ENCODE measurements at places on chromosomes 2 and 18.

DNA sequence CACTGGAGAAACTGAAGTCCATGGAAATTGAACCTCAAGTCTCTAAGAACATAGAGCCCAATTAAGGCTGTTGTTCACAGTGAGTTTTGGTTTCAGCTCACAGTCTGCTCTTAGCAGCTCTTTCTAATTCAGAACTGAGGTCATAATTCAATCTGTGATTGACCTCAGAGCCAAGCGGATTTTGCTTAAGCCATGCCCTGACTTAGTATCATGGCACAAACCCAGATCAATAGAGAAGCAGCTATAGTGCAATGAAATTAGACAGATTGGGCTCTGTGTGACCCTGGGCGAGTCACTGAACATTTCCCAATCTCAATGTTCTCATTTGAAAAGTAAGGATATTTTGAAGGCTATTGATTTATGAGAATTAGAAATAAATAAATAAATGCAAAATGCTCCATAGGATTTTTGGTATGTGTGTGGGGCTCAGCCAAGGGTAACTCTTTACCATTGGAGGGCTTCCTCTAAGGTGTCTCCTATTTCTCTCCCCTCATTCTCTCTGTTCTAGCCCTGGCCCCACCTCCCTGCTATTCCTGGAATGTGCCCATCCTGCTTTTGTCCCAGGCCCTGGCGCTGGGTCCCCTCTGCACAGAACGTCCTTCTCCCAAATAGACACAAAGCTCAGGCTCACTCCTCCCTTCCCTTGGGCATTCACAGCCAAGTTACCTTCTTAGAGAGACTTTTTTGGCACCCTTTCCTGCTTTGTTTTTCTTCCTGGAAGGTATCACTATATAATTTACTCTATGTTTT is 239.6 kb downstream of the LPIN1 start:
- DNase-seq = no peak

DNA sequence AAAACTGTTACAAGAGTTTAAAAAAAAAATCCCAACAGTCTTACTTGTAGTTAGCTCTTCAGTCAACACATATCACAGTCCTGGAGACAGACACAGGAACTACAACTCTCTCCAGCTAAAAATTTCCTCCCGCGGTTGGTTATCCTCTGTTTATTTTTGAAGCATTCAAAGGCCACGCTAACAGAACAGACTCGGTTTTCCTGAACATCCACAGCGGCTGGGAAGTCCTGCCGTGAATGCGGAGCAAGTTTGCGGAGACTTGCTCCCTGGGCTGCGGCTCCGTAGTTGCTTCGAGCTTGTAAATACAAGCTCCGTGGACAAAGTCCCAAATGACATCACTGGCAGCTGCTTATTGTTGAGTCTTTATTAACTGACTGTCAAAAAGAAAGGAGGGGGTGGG is at the start of gene NCKAP5:
NCKAP5 (minus strand) TSS at position 292 of the 400 bp plus-strand sequence. CDS start 50,937 bp downstream, outside the sequence.
- no peak for DNase-seq

DNA sequence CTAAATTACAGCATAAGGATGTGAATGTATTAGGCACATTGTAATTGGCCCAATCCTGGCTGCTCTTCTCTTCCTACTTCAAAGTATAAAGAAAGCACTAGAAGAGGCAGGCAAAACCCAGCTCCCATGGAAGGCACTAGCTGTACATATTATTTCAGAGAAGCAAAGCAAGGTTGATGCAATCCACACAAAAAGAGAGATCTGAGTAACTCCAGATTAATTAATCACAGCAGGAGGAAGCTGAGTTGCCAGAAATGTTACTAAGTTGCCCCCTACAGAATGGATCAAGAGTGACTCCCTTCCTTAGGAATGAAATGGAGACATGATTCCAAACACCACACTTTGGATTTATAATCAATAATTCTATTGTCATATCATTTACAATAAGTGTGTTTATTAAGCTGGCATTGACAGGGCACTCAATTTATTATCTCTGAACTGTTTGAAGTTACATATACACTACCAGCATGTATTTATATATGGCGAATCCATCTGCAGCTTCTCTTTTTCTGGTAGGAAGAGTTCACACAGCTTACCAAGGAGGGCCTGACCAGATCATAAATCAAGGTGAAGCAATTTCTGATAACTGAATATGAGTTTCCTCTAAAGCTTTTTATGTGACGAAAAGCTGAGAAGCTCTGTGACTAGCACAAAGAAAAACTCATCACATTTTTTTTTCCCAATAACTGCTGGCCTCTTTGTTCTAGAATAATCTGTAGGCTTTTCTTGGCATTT is 393.1 kb upstream of the LYPD1 start:
- no peak for DNase-seq

DNA sequence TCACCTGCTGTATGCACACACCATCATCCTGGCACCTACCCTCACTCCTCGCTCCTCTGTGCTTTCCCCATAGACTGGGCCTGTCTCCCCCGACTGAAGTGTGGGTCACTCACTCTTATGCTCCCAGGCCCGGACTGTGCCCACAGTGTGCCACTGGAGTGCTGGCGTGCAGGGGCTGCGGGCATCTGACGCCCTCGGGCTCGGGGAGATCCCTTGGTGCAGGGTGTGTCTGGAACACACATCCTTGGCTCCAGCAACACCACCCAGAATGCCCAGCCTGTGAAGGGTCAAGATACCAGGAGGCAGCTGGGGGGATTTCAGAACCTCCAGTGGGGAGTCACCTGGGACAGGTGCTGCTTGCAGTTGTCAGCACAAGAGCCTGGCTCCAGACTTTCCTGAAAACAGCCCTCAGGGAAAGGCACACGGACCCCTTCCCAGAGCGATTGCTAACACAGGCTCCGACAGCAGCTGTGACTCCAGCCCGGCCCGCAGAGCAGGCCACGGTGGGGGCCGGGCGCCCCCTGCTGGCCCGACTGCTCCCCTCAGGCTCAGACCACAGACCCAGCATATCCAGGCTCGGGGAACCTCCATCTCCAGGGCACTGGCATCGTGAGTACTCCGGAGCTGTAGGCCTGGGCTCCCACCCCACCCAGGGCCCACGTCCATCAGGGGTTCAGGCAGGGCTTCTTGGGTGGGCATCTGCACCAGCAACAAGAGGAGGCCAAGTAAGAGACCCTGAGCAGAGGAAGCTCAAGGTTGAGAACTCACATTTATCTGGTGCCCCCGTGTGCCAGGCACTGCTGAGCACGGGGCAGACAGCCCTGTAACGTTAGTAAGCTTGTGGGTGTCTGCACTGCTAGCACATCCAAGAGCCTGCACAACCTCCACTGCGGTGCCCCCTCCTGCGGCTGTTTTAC is 8.6 kb downstream of the HS1BP3 start:
- DNase-seq = peak; percentile 53

- DNase-seq = no peak
These were observed 114.4 kb downstream of the TCF4 start for GRCh38 chr18:55473560-55473959.

DNA sequence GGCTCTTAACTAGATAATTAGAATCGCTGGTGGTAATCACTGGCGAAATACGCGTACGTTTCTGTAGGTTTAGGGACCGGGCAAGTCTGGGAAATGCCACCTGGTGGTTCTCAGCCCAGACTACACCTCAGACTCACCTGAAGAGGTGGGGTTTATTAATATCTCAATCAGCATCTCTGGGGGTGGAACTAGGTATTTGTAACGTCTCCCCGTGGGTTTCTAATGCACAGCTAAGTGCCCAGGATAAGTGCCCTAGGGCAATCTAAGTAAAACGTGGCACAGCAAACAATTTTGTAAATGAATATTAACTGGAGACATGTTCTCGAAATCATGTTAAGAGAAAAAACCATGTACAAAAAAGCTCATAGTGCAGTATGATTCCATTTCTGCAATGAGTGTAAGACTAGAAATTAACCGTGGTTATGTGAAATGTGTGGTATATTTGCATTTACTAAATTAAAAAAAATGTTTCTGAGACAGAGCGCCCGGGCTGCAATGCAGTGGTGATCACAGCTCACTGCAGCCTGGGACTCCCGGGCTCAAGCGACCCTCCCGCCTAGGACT is 760 bp upstream of the CNOT11 start:
- peak; percentile 84 for DNase-seq

- no peak for DNase-seq
These were observed 211.7 kb upstream of the LRATD1 start for GRCh38 chr2:14420851-14421250.

- no peak for DNase-seq
These were observed 89.7 kb downstream of the NPAS2 start for GRCh38 chr2:100909534-100910081.

Data from NCI-H146 (cell line).